HT-29 (cell line): ENCODE measurements at places on chromosomes 5 and 9.

DNA sequence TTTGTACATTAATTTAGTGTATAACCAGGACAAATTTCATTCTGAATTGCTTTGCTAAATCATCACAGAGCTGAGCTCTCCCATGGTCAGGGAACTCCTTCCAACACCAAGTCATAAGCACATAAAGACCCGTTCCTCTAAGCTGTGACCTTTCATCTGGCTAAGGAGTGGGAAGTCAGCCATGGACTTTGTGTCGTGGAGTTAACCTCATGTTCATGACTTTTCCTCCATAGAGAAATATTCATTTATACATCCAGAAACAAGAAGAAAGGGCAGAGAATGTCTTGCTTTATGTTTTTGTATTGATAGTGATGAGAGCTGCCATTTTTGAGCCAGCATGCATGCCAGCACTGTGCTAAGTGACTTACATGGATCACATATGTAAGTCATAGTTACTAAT lies 97.5 kb downstream of the INIP start:
- no peak for DNase-seq

DNA sequence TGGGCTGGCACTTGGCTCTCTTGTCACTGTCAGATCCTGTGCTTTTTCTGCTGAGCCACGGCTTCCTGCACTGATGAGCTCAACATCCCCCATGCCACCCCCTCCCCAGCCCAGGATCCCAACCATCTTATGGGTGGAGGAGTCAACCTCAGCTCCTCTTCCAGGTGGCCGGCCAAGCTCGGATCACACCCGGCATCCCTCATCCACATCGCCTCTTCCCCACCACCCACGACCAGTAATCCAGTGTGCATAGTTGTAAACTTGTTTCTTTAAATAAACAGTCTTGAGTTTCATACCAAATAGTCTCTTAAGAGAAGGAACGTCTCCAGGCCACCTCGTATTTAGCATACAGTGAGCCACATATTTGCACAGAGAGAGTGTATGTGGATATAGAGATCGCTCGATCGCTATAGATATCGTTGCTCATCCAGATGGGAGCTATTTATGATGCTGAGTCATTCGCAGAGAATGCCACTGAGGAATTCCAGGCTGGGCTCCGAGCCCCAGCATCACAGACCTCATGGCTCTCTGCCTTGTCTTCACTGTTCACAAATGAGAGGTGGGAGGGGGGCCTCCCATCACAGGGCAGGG lies 61.8 kb upstream of the CPLX2 start:
- DNase-seq, result peak; percentile 25

DNA sequence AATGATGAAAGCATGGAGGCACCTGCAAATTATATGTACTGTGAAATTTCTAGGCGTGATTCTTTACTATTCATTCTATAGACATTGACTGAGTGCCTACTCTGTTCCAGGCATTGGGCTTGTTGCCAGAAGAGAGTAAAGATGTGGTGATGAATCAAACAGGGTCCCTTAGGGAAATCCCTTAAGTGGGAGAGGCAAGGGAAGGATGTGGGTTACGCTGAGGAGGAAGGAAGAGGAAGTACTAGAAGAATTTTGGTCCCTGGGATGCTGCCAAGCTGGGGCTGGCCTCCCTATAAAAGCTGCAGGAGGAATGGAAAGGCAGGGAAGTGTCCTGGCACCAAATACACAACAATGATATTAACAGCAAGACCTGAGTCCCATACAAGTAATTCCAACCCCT lies 76.7 kb upstream of the SPOCK1 start:
- DNase-seq, result no peak

DNA sequence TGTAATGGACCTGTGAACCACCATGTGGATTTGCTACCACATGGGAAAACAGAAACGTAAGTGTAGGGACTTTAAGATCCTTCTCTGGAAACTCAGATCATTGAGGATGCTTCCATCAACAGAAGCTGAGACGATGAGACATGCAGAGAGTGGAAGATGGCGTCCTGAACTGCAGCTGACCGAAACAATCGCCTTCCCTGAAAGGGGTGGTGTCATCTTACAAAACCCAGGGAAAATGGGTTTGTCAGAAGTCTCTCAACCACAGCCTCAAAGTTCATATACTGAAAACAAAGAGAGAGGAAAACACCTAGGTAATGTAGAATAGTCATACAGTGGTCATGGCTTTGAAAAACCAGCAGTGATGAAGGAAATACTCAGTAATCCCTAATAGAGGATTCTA lies 6.6 kb upstream of the PTPN3 start:
- DNase-seq, result no peak

GRCh38 chr9:127033789-127034188 lies 88.6 kb downstream of the ANGPTL2 start:
- DNase-seq, result no peak

GRCh38 chr5:146040527-146040926 lies 64.8 kb downstream of the PLAC8L1 start:
- DNase-seq, result no peak

DNA sequence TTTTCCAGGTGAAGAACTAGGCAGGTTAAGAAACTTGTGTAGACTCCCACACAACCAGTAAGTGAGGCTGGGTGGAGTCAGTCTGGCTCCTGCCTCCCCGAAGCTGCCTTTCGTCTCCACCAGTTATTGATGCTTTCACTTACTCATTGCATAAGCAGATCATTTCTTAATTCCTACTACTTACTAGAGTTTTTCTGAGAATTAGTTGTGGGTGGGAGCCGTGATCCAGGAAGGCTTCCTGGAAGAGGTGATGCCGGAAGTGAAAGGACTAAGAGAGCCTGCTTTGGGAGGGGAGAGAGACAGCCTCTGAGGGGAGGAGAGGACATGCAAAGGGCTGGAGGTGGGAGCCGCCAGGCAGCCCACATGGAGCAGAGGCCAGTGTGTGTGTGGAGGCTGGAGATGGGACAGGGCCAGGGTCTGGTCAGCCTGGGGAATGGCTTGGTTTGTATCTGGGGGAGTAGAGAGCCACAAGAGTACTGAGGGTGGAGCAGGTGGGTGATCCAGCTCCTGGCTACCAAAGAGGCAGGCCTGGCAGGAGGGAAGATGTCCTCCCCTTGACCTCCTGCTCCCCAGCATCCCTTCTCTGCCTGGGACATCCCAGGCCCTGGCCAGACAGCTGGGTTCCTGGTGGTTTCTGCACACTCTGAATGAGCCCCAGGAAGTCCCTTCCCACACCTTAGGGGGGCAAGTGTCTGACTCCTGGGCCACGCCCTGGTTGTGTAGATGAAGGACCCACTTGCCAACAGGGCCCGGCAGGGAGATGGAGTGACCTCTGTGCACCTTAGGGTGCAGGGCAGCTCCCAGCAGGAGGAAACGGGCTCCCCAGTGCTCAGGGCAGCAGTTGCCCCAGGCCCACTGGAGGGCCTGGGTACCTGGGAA lies 12.2 kb upstream of the CARD19 start:
- DNase-seq, result no peak

DNA sequence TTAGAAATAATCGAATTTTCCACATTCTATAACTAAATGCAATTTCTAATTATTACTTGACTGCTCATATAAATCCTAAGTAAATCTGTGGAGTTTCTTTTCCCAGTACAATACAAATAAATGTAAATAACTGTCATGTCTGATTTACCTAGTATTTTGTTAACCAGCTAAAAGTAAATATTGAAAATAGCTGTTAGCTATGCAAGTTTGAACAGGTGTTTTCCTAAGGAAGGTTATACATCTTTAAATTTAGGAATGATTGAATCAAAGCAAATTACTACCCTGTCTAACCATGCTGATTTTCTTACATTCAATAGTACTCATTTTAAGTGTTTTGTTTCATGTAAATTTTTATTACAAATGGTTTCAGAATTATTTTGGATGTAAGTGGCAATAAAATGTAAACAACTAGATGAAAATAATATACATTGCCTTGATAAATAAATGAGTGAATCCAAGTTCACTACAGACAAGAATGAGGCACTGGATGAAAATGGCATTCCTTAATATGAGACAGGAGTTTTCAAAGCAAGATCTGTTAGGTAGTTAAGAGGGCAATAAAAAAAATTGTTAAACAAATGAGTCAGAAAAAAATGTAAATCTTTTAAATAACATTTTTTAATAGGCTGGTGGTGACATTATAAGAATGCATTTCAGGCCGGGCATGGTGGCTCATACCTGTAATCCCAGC lies 15.8 kb downstream of the MCIDAS start:
- DNase-seq, result no peak

GRCh38 chr5:175279506-175279905 lies 164.5 kb downstream of the DRD1 start:
- DNase-seq, result no peak

GRCh38 chr5:86500947-86501346 lies 116.8 kb upstream of the COX7C start:
- DNase-seq, result peak; percentile 54

DNA sequence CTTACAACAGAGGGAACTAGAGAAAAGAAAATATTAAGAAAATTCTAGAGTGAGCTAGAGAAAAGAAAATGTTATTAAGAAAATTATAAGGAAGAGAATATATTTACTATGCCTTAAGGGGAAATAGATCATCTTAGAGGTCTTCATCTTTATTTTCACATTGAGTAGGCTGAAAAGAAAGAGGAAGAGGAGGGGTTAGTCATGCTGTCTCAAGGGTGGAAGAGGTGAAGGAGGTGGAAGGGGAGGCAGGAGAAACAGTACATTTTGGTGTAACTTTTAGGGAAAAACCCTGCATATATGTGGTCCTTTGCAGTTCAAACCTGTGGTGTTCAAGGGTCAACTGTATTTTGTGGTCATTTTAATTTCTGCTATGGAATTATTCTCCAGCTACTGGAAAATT lies 46.6 kb downstream of the PPIP5K2 start:
- DNase-seq, result no peak

GRCh38 chr5:155815248-155815647 lies 511.7 kb upstream of the SGCD start:
- DNase-seq, result no peak

DNA sequence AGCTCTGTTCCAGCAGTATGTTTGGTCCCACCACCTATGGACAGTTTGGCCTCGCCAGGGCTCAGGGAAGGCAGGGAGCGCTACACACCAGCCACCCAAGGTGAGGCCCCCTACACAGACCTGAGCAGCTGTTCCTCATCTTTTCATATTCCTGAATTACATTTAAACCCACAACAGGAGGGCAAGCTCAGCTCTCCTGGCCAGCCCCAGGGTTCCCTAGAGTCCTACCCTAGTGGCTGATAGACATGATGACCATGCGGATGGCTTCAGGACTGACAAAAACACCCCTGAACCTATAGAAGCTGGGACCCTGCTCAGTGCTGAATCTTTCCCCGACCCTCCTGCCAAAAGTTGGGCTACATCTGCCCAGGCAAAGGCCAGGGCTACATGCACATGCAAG lies 6.7 kb upstream of the FOXE1 start:
- DNase-seq, result no peak

DNA sequence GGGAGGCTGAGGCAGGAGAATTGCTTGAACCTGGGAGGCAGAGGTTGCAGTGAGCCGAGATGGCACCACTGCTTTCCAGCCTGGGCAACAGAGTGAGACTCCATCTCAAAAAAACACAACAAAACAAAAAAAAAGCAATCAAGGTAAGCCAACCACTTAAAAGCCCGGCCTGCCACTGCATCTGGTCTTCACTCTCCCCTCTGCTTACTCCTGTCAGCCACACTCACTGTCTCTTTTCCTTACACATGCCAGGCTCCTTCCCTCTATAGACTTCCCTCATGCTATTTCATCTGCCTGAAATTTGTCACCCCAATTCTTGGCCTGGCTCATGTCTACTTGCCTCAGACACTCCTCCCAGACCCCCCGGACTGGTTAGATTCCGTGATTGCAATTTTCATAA lies 17.6 kb upstream of the LIFR start:
- DNase-seq, result no peak

GRCh38 chr5:125868036-125868435 lies 555.2 kb upstream of the GRAMD2B start:
- DNase-seq, result no peak

- DNase-seq, result no peak
Measured at GRCh38 chr9:136659861-136660784, 2.6 kb upstream of the EGFL7 start.

- no peak for DNase-seq
Measured at GRCh38 chr5:53167836-53168235, 58.3 kb upstream of the MOCS2 start.

DNA sequence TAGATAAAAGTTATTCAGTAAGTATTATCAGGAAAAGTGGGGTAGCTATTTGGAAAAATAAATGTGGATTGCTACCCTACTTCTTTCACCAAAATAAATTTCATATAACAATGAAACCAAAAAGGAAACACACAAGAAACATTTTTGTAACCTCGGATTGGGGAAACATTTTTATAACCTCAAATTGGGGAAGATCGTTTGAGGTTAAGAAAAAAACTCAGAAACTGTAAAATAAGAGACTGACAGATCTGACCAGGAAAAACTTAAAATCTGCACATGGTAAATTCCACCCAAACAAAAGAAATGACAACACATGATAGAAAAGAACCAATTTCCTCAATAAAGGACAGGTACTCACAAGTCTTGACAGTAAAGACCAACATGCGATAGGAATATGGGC lies 13.5 kb downstream of the EFCAB9 start:
- no peak for DNase-seq

GRCh38 chr5:17723876-17724275 lies 89.6 kb downstream of the TAF11L14 start:
- DNase-seq, result no peak

- no peak for DNase-seq
Measured at GRCh38 chr5:7396713-7397454, 946 bp downstream of the ADCY2 start.
